ENCODE measurements at places on chromosomes 6 and 20.

- peaks cover 7% of the 10 kb centered on the region for H3K36me3 ChIP-seq
- H3K27ac ChIP-seq: no peak overlapping the region
- H3K27me3 ChIP-seq: peaks cover 5% of the 10 kb centered on the region
- no peak for DNase-seq
- 0 out of 2 replicates have a peak, but pooled peaks cover 3% of the 10 kb centered on the region for H3K4me1 ChIP-seq
Observed at GRCh38 chr20:2402271-2402980, 21.7 kb downstream of the TGM6 start.

DNA sequence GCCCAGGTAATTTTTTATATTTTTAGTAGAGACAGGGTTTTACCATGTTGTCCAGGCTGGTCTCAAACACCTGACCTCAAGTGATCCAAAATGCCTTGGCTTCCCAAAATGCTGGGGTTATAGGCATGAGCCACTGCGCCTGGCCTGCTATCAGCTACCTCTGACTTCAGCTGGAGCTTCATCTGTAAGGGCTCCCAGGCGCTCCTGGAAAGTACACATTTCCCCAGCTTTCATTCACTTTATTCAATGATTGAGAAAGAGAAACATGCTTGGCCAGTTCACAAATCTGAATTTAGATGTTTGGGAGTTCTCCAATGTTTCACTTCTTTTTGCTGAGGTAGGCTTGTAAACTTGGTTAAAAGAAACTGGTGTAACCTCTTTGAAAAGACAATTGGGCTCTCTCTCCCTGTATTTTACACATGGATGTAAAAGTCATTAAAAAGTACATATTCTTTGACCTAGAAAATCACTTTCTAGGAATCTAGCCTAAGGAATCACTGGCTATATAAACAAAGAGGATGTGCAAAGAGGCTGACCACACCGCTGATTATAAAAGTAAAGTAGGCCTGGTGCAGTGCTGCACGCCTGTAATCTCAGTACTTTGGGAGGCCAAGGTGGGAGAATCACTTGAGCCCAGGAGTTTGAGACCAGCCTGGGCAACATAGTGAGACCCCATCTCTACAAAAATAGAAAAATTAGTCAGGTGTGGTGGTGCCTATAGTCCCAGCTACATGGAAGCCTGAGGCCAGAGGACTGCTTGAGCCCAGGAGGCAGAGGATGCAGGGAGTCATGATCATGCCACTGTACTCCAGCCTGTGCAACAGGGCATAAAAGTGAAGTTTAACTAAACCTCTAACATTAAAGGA is 128.9 kb downstream of the BACH2 start:
- 0 out of 2 replicates have a peak, but pooled peaks cover 3% of the 10 kb centered on the region for H3K4me1 ChIP-seq
- no peaks in the 10 kb centered on the region for H3K27me3 ChIP-seq
- DNase-seq: no peak
- H3K36me3 ChIP-seq: no peaks in the 10 kb centered on the region
- no peak overlapping the region for H3K27ac ChIP-seq

DNA sequence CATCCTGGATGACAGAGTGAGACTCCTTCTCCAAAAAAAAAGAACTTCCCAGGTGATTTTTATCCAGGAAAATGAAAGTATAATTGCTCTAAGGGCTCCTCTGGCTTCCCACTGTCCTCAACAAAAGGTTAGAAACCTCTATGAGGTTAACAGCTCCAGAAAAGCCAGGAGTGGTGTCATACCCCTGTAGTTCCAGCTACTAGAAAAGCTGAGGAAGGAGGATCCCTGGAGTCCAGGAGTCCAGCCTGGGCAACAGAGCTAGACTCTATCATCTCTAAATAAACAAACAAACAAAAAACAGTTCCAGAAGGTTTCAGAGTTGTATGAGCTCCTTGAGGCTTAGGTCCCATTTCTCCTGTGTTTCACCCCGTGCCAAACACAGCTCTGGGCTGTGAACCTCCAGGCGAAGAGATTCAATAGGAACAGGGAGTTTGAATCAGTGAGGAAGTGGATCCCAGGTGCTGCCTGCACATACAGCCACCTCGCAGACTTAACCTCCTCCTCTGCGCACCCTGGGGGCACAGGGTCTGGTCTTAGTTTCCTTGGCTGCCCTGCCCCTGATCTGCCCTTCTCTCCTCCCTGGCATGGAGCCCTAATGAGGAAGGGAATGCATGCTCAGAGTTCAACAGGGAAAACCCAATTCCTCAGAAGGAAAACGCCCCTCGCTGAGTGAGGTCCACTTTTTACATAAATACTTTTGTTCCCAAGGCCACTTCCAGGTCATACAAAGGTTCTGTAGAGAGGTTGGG is 31.0 kb downstream of the ZC3H12D start:
- peaks cover 45% of the 10 kb centered on the region for H3K27me3 ChIP-seq
- H3K36me3 ChIP-seq: no peaks in the 10 kb centered on the region
- no peaks in the 10 kb centered on the region for H3K4me1 ChIP-seq

DNA sequence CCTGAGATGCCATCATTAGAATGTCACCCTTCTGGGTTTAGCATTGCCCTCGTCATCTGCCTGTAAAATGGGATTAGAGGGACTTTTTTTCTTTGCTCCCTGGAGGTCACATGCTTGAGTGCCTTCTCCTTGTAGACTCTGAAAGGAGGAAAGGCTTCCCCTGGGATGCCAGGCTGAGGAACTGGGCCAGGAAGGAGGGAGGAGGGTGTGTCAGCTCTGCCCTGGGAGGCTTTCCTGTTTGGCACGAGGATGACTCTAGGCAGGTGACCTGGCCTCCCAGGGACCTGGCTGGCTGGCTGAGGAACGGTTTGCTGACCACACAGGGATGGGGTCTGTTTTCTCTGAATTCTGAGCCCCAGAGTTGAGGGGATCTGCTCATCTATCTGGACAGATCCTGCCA is 137.9 kb upstream of the RNF24 start:
- peaks cover 25% of the 10 kb centered on the region for H3K27me3 ChIP-seq
- no peak for DNase-seq
- no peak overlapping the region for H3K4me3 ChIP-seq
- no peaks in the 10 kb centered on the region for H3K36me3 ChIP-seq
- peaks cover 17% of the 10 kb centered on the region for H3K4me1 ChIP-seq
- no peak overlapping the region for H3K27ac ChIP-seq

DNA sequence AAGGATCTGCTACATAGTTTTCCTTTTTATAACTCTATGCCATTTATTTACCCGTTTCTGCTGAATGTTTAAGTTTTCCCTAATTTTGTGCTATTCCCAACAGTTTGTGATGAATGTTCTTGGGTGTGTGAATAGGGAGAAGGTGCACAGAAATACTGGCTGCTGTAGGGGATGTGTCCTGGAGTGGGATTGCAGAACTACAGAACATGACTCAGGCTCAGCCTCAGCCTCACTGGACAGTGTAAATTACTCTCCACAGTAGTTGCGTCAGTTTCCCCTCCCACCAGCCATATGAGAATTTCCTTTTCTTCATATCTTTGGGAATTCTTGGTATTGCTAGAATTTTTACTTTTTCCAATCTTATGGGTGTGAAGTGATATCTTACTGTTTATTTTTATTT is 57.0 kb downstream of the SLX4IP start:
- H3K27me3 ChIP-seq: no peaks in the 10 kb centered on the region
- no peak overlapping the region for H3K4me3 ChIP-seq
- peaks cover 4% of the 10 kb centered on the region for H3K36me3 ChIP-seq

DNA sequence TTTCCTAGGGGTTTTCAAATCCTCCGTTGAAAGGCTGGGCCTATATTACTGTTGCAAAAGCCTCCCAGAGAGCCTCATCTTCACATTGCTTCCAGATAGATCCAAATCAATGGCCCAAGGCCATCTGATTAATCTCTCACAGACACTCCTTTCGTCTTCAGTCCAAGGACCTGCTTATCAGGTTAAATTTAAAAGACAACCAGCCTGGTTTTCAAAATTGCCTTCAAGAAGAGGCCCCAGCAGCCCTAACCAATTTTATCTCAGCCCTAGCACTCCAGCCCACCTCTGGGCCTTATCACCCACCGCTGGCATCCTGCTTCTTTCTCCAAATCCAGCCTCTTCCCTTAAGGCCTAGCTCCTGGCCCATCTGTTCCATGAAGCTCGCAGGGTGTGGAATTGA is 15.5 kb upstream of the CCND3 start:
- no peak overlapping the region for H3K4me3 ChIP-seq
- H3K27me3 ChIP-seq: peaks cover under 1% of the 10 kb centered on the region
- no peak overlapping the region for H3K27ac ChIP-seq
- no peak for DNase-seq
- no peaks in the 10 kb centered on the region for H3K36me3 ChIP-seq
- H3K4me1 ChIP-seq: peaks cover 5% of the 10 kb centered on the region

DNA sequence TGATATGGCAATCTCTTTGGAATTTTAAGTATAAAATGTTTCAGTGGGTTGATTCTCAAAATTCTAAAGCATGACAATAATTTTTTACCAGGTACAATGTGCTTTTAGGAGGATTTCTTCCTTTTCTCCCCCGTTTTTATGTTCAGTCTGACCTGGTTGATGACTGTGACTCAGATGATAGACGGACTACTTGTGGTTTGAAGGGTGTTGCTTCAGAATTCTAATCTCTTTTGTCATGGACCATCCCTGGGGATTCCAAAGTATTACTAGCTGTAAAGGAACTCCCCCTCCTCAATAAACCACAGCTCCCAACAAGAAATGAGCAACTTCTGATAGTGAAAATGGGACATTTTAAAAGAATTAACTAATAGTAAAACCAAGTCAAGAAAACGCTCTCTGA is 34.9 kb upstream of the TNFAIP3 start:
- H3K4me3 ChIP-seq: no peak overlapping the region
- no peak overlapping the region for H3K27ac ChIP-seq
- no peaks in the 10 kb centered on the region for H3K27me3 ChIP-seq
- no peaks in the 10 kb centered on the region for H3K36me3 ChIP-seq
- no peak for DNase-seq

DNA sequence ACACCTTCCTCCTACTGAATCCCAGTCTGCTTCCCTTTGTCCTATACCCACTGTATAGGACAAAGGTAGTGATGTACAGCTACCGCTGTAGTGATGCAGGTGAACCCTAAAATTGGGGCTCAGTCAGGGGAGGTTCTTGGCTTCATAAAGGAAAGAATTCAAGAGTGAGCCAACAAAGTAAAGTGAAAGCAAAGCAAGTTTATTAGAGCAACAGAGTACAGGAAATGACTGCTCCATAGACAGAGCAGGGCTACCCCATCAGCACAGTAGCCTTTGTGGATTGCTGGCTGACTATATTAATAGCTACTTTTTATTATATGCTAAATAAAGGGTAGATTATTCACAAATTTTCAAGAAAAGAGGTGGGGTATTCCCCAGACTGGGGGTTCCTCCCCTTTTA is 3.3 kb upstream of the C20orf202 start:
- DNase-seq: no peak
- H3K4me1 ChIP-seq: no peaks in the 10 kb centered on the region

GRCh38 chr20:62511300-62511914 is 35.6 kb upstream of the GATA5 start:
- H3K27ac ChIP-seq: no peak overlapping the region
- H3K27me3 ChIP-seq: no peaks in the 10 kb centered on the region
- no peaks in the 10 kb centered on the region for H3K4me1 ChIP-seq
- H3K4me3 ChIP-seq: no peak overlapping the region
- DNase-seq: no peak

DNA sequence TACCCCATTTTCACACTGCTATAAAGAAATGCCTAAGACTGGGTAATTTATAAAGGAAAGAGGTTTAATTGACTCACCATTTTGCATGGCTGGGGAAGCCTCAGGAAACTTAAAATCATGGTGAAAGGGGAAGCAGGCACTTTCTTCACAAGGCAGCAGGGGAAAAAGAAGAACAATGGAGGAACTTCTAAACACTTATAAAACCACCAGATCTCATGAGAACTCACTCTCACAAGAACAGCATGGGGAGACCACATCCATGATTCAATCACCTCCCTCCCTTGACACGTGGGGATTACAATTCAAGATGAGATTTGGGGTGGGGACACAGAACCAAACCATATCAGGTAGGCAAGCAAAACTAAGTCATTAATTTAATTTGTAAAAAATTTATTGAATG is 343.2 kb downstream of the FRK start:
- H3K4me3 ChIP-seq: no peak overlapping the region
- H3K27ac ChIP-seq: no peak overlapping the region
- H3K27me3 ChIP-seq: no peaks in the 10 kb centered on the region
- peaks cover 2% of the 10 kb centered on the region for H3K4me1 ChIP-seq

GRCh38 chr6:139595183-139595582 is 220.7 kb upstream of the CITED2 start:
- H3K27ac ChIP-seq: no peak overlapping the region
- no peaks in the 10 kb centered on the region for H3K36me3 ChIP-seq
- H3K4me3 ChIP-seq: no peak overlapping the region
- no peaks in the 10 kb centered on the region for H3K27me3 ChIP-seq
- H3K4me1 ChIP-seq: peaks cover 38% of the 10 kb centered on the region

DNA sequence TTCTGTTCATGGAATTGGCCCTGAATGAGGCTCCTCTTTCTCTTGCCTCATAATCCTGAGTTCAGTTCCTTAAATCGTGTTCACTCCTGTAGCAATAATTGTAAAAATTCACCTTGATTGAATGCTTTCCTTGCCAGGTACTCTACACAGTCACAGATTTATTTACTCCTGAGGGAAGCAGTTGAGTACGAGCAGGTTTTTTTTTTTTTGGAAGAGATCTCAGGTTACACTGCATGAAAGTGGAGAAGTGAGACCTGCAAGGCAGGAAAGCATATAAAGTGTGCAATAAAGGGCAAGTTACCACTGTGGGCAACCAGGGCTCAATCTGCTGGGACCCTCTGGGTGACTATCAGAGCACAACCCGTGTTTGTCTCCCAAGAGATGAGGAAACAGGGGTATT is 93.0 kb upstream of the DOK5 start:
- H3K4me3 ChIP-seq: peak overlapping the region; percentile 24
- H3K27ac ChIP-seq: peak overlapping the region; percentile 79
- H3K4me1 ChIP-seq: peaks cover 20% of the 10 kb centered on the region
- DNase-seq: no peak

DNA sequence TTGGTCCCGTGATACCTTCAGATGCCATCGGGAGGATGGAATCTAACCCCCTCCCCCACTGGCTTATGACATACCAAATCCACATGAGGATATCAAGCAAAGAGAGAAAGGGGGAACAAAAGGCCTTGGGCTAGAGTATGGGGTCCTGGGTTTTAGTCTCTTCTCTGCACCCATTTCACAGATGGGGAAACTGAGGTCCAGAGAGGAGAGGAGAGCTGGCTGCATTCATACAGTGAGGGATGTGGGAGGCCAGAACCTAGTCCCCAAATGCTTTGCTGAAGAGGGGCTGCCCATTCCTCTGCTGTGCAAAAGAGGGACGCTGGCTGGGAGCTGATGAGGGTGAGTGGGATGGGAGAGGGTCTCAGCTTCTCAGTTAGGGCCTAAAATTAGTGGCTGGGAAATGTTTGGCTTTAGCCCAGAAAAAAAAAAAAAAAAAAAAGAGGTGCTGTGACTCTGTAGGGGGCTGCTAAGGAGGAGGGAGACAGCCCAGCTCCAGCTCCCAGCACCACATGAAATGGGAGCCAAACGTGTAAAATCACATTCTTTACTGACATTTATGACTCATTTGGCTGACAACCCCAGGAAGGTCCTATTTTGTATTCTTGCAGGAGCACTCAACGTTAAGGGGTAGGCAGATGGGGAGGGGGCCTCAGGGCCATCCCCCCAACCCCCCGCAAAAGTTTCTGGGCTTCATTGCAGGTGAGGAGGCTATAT is 11.9 kb downstream of the XKR7 start:
- peaks cover 12% of the 10 kb centered on the region for H3K4me1 ChIP-seq
- no peak overlapping the region for H3K27ac ChIP-seq
- no peak for DNase-seq
- H3K36me3 ChIP-seq: no peaks in the 10 kb centered on the region

- H3K4me3 ChIP-seq: no peak overlapping the region
- peaks cover 6% of the 10 kb centered on the region for H3K27me3 ChIP-seq
- H3K4me1 ChIP-seq: no peaks in the 10 kb centered on the region
- no peaks in the 10 kb centered on the region for H3K36me3 ChIP-seq
- H3K27ac ChIP-seq: no peak overlapping the region
Observed at GRCh38 chr20:63065911-63066310, 59.1 kb upstream of the BHLHE23 start.

All from WTC11 (cell line).